ENCODE measurements at places on chromosomes 4 and X.
A peak's percentile ranks its signal among the peaks of the same experiment; 100 is the strongest.

DNA sequence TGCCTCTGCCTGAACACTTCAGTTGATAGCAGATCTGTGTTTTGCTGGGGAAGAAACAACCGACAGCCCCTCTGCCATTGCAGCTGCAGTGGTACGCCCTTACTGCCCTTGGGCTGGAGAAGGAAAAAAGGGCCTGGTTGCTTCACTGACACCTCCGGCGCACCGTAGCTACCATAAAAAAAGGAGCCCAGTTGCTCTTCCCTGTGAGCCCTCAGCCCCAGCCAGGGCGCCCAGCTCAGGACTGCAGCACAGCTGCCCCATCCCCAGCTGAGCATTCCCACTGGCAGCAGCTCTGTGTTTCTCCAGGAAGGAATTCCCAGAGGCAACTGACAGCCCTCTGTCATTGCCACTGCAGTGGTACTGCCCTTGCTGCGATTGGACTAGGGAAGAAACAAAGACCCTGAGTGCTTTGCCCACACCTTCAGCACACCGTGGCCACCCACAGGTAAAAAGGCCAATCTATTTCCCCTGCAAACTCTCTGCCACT lies 142.7 kb downstream of the DKK2 start:
- DNase-seq, result no peak

DNA sequence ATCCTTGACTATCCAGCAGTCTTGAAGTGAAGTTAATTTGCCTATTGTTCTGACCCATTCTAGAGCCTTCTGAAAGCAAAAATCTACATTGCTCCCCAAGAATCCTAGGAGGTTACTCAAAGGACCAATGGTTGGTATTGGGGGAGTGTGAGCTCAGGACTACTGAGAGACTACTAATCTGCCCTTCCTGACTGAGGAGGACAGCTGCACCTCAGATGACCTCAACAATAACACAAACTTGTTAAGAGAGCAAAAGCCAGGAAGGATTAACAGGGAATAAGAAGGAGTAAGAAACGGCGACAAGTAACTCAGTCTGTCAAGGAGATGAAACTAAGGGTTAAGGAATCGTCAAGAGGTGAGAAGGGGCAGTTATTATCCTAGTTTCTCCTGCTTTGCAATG lies 43.4 kb downstream of the IDS start:
- no peak for DNase-seq

- no peak for DNase-seq
Measured at GRCh38 chr4:43682551-43682950, 766.1 kb downstream of the KCTD8 start.

- no peak for DNase-seq
Measured at GRCh38 chr4:81634766-81635549, 163.3 kb upstream of the RASGEF1B start.

GRCh38 chrX:19964017-19964710 lies 26.7 kb downstream of the BCLAF3 start:
- DNase-seq, result peak; percentile 28

DNA sequence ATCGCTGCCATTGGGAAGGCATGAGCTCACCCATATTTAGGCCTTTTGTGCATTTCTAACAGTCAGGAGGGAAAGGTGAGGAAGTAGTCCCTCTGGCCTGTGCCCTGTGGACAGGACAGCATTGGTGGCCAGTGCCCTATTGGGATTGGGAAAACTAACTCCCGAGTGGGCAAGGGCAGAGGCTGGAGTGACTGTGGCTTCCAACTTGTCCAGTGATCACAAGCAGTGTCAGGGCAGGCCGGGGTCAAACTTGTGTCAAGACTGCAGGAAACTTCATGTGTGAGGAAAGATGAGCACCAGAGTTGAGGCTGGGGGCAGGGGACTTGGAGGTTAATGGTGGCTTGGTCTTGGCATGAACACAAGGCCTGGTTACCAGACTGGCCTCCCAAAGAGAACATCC lies 286.2 kb upstream of the FAM47C start:
- no peak for DNase-seq

Measured in activated naive CD4-positive, alpha-beta T cell treated with Interleukin-2 at 50 U/mL for 16 hours (primary cell).